Stimulated activated CD4-positive, alpha-beta T cell treated with anti-CD3 and anti-CD28 coated beads, Interleukin-2, amount 100 ng/mL, for 48 hours (primary cell): ENCODE measurements at places on chromosomes 3 and 15.

GRCh38 chr3:68997887-68998286, 15.6 kb downstream of the EOGT start:
- no peak for DNase-seq

- DNase-seq, result no peak
Observed at GRCh38 chr3:157087780-157088600, 72.0 kb downstream of the CCNL1 start.

DNA sequence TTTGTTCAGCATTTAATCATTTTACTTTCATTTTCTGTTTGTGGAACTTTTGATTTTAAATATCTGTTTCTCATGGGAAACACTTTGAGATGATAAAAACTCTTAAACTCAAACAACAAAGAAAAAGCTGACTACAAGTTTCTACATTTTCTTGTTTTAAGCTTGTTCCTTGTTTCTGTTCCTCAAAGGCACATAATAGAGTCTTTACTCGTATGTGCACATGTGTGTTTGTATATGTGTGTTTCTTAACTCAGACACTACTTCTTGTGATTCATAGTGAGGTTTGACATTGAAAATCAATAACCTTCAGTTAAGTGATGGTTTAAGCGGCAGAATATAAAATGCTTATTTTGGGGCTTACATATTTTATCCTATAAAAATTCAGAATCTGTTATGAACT, 786.7 kb upstream of the EPHA6 start:
- no peak for DNase-seq

DNA sequence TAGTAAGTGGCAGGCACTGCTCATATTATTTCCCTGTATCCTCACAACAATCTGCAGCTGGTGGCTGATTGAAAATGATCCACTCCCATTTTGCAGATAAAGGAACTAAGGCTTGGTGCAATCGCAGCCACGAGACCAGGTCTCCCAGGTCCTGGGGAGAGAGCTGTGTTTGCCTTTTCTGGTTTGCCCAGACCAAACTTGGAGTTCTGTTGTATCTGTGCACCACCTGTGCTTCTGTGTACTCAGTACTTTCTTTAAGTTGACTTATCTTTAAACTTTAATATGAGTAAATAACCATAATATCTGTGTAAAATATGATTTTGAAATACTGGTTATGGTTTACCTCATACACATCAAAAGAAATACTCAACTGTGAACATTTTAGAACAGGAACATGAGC, 625.7 kb upstream of the CFAP20DC start:
- no peak for DNase-seq

GRCh38 chr3:126811530-126811929, 107.5 kb downstream of the CHCHD6 start:
- no peak for DNase-seq

GRCh38 chr3:90011131-90011530, 903.7 kb downstream of the EPHA3 start:
- DNase-seq, result no peak

GRCh38 chr3:100158918-100159330, 44.6 kb upstream of the FILIP1L start:
- no peak for DNase-seq

- DNase-seq, result peak; percentile 41
Observed at GRCh38 chr3:44114142-44114541, 127.5 kb upstream of the TOPAZ1 start.

DNA sequence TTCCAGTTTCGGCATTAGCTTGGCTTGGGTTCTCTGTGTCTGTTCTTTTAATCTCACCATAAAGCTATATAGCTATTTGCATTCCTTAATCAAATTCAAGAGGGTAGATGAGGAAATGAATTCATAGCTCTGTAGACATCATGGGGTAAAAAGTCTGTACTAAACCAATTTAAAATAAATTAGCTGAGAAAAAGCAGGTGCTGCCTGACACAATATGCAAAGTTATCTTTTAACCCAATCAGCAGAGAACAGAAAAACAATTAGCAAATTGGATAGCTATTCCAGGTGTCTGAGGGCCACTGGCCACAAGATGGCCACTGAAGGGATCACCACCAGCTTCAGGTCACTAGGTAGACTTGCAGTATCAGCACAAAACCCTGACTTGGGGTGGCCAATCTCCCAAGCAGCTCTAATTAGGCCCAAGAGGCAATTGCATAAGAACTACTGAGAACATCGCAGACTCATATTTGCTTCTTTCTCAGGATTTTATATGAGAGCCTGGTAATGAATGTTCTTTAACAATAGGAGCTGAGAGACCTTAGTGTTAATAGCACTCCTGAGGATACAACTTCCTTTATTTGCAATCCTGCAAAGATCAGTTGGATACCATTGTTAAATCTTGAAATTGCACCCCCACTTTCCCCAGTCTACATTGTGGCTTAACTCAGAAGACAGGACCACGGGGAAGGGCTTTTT, 494.3 kb downstream of the PDCD6IP start:
- DNase-seq, result no peak

DNA sequence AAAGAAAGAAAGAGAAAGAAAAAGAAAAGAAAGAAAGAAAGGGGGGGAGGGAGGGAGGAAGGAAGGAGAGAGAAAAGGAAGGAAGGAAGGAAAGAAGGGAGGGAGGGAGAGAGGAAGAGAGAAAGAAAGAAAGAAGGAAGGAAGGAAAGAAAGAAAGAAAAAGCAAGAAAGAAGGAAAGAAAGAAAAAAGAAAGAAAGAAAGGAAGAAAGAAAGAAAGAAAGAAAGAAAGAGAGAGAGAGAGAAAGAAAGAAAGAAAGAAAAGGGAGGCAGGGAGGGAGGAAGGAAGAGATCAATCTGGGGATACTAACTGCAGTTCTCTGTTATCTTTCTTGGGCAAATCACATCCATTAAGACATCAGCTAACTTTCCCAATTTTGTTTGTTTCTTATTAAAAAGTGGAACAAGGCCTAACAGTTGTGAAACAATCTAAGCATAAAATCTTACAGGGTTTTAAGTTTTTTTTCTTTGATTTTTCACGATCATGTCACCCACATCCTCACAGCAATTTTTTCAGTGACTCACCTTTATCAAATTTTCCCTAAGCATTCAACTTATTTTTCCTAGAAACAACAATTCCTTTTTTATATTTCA, 36.8 kb downstream of the TBC1D2B start:
- no peak for DNase-seq

DNA sequence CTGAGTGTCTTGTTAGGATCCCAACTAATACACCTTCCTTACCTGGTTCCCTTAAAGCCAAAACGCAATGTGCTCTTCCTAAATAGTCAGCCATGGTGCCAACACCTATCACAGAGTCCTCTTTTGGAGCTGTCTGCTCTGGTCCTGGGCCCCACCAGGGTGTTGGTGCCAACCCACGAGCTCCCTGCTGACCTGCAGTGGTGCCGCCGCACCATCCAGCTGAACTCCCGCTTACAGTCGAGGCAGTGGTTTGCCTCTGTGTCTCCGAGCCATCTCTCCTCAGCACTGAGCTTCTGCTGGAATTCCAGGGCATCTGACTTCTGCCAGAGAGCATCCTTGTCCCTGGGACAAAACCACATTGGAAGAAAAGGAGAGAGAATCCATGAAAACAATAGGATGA, 15.9 kb downstream of the CXCR6 start:
- no peak for DNase-seq

- no peak for DNase-seq
Observed at GRCh38 chr3:27756877-27757276, 34.8 kb upstream of the EOMES start.

GRCh38 chr3:166367947-166368533, 530.8 kb upstream of the BCHE start:
- DNase-seq, result no peak

GRCh38 chr15:66661432-66662096, 40.5 kb upstream of the SMAD6 start:
- no peak for DNase-seq

- DNase-seq, result peak; percentile 66
Observed at GRCh38 chr3:196179380-196180308, 31.6 kb downstream of the ZDHHC19 start.

GRCh38 chr15:70222606-70223005, 124.9 kb upstream of the TLE3 start:
- no peak for DNase-seq

DNA sequence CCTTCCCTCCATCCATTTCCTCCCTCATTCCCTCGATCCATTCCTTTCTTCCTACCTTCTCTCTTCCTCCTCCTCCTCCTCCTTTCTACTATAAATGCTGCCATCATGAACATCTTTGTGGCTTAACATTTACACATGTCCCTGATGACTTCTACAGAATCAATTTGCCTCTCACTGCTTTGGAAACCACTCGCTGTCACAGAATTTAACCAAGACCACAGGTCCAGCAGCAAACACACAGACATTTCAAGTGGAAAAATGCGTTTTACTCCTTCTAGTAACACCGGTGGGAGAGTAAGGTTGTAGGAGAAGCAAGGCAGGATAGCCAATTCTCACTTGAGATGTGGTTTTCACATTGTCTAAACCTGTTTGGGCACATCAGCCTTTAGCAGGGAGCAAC, 101.4 kb upstream of the LRIG1 start:
- no peak for DNase-seq

GRCh38 chr3:142256712-142257333, 31.4 kb upstream of the GK5 start:
- no peak for DNase-seq
